Astrocyte (in vitro differentiated cells and primary cell): ENCODE measurements at places on chromosomes 5 and 9. TPM values are rescaled to one million over a fixed set of nuclear protein-coding genes. Genes with fewer than 3 reads are reported as not detected.
A peak's percentile ranks its signal among the peaks of the same experiment; 100 is the strongest.

Gene CA9
- total RNA-seq, result not detected in 2 replicates

Gene FAM151B
- total RNA-seq, result 2.9 and 4.4 TPM in 2 replicates

DNA sequence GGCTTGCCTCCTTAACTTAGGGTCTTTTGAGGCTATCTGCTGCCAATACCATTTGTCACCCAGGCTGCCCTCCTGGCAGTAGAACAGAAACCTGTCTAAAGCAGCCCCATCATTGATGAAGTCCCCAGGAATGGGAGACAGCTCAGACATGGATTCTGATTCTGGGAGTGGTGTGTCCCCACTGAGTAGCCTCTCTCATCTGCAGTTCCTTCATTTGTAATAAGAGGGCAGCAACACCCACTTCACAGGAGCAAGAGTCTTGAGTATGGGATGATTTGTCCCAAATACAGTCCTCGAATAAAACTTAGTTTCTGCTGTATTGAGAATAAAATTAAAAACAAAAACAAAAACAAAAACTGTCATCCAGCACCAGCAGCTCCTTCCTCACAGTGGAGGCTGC lies 167.6 kb downstream of the ASTN2 start:
- no peak for DNase-seq

- DNase-seq, result peak; percentile 99
Measured at GRCh38 chr5:57825031-57825686, 342.5 kb upstream of the ACTBL2 start.

GRCh38 chr5:137566780-137567179 lies 67.7 kb upstream of the SPOCK1 start:
- DNase-seq, result no peak

GRCh38 chr5:73522989-73523388 lies 24.7 kb downstream of the BTF3 start:
- DNase-seq, result no peak

Gene C7
- total RNA-seq, result 0.66 TPM in 1 of 2 replicates, not detected in the other

DNA sequence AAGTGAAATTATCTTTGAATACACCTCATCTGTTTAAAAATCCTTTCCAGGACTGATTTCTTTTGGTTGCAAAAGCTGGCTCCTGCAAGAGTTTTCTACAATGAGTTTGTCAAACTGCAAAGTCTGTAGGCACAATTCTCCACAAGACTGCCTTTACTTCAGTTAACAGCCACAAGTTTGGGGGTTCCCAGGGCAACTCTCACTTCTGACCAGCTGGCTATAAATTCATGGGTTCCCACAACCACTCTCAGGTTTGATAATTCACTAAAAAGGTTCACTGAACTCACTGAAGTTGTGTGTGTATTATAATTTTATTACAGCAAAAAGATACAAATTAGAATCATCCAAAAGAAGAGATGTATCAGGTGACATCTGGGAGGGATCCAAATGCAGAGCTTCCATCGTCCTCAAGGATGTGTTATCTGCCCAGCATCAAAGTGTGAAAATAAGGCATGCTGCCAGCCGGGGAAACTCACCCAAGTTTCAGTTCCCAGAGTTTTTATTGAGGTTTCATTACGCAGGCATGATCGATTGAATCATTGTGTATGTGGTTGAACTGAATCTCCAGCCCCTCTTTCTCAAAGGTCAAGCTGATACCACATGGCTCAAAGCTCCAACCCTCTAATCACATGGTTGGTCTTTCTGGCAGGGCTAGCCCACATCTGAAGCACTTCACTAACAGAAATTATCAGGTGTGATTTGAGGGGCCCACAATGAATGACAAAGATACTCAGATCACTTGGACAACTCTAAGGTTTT lies 19.0 kb upstream of the PSIP1 start:
- no peak for DNase-seq

Gene DMRT2
- 0.17 and 0.18 TPM in 2 replicates for total RNA-seq

Gene NMUR2
- not detected in 2 replicates for total RNA-seq

DNA sequence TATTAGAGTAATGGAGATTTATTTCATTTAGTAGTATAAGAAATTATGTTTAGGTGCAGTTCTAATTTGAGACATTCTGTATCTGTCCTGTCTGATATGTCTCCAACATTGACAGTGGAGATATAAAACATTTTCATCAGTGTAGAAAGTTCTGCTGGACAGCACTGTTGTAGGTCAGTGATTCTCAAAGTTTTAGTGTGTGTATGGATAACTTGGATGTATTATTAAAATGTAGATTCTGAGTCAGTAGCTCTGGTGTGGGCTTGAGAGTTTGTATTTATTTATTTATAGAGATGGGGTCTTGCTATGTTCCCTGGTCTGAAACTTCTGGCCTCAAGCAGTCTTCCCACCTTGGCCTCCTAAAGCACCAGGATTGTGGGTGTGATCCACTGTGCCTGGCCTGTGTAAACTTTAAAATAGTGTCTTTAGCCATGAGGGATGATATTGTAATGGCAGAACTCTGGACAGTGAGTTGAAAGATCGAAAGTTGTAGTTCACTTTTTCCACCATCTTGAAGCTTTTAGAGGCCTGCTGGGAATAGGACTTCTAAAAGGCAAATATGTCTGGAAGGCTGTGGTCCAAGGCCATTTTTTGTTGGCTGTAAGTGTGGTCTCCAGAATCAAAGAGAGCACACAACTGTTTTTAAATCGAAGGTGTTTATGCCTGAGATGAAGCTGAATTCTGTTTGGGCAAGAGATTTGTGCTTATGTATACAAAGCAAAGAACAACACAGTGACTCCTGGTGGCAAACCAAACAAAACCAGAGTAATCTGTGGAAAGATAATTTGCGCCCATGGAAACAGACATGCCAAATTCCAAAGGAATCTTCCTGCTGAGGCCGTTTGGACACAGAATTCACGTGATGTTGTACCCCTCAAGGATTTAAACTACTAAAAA lies 12.4 kb downstream of the UBAP1 start:
- DNase-seq, result no peak

DNA sequence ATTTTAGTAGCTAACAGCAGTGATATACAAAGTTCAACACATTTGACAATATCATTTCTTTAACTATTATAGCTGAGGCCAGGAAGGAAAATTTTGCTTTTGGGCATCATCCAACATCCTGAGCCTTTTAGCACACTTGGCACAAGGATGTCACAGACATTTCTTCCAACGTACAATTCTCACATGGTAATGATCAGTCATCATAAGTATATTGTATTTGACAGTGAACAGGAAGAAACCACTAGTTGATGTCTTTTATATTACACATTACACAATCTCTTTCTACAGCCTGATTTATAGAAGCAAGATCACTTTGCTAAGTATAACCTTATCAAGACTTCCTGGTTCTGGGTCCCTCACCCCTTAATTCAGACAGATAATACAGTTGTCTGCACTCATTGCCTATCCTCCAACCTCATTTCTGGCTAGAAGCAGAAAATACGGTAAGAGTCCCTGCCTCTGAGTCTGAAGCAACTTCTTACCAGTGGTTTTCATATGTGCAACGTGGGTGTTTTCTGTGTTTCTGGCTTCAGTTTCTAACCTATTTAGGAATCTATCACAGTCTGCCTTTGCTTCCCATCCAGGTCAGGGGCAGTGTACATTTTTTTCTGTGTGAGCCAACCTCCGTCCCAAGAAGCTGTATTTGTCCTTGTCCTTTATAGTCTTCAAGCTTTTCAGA lies 167.8 kb downstream of the PAM start:
- DNase-seq, result peak; percentile 23

GRCh38 chr9:108831496-108832178 lies 24.1 kb downstream of the ACTL7B start:
- DNase-seq, result no peak

GRCh38 chr9:117938086-117938485 lies 233.9 kb downstream of the TLR4 start:
- peak; percentile 3 for DNase-seq
